Left lung (tissue), 14 donors: ENCODE measurements at places on chromosomes 12 and 14.

DNA sequence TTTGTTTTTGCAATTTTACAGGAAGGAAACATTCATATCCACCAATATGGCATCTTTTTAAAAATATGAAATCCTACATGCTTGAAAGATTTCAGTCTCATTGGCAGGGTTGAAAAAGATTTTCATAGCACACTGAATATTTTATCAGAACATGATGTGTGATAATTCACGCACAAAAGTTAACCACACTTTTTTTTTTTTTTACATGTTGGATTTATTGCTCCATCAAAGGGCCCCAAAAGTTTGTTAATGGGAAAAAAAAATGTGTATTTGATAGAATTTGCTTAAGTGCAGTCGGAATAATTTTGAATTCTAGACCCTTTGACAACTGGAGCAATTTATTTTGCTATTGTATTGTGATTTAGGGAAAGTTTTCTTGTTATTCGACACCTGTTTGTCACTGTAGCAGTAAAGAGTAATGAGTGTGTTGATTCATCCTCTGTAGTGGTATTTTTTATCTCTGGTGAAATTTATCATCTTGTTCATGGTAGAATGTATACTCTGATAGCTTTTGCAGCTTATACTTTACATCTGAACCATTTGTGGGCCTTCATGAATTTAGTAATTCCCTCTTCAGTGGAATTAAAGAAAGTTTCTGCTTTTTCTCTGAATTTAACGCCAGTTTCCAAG lies 1.1 kb downstream of the EML1 start:
- H3K4me3 ChIP-seq = peak overlapping the region; percentile 44
- H3K27ac ChIP-seq = peak overlapping the region; percentile 55
- peaks cover 18% of the 10 kb centered on the region for H3K4me1 ChIP-seq

DNA sequence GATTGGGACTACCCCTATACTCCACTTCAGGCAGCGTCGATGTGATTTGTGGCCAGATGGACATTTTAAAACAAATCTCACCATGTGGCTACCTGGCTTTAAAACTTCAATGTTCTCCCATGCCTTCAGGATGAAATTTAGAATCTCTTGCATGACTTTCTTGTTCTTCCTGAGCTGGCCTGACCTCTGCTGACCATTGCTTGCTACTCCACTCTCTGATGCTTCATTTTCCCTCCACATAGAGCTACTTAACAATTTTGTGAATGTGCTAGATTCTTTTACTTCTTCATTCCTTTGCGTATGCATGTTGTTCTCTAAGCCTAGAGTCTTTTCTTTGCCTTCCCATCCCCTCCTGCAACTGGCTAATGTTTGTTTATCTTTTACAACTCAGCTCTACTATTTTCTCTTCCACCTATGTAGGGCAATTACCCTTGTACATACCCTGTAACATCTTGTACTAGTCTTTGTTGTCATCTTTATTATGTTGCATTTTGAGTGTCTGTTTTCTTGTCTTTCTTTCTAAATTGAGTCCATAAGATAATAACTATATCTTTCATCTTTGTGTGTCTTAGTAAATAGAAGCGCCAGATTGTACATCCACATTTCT lies 41.2 kb downstream of the YLPM1 start:
- no peaks in the 10 kb centered on the region for H3K36me3 ChIP-seq
- no peak overlapping the region for H3K27ac ChIP-seq

GRCh38 chr12:132831771-132832170 lies 3.1 kb upstream of the GOLGA3 start:
- no peak overlapping the region for H3K27ac ChIP-seq
- H3K4me1 ChIP-seq = peaks cover 5% of the 10 kb centered on the region
- no peak overlapping the region for H3K4me3 ChIP-seq
- DNase-seq = no peak

GRCh38 chr12:47835006-47835830 lies 15.5 kb upstream of the HDAC7 start:
- no peak overlapping the region for H3K4me3 ChIP-seq
- peaks cover 6% of the 10 kb centered on the region for H3K4me1 ChIP-seq
- no peak for DNase-seq
- H3K27ac ChIP-seq = peak overlapping the region; percentile 15

DNA sequence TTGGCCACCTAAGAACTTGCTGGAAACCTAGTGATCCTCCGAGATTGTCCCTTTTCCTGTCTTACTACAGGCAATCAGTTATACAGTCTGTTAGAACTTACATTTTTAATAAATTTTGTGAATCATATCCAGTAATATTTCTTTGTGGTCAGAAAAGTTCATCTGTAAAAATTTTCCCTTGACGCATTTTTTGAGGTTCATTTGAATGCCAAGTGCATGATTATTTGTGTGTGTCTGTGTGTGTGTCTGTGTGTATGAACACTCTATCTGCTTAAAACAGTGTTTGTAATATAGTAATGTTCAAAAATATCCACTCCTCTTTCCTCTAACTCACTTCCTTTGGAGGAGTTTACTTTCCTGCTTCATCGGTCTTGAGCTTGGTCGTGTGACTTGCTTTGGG lies 468.7 kb upstream of the FLRT2 start:
- H3K27me3 ChIP-seq = no peaks in the 10 kb centered on the region
- no peak overlapping the region for H3K27ac ChIP-seq
- H3K4me3 ChIP-seq = no peak overlapping the region
- no peak for DNase-seq
